Activated T-helper 1 cell treated with Interleukin-2 at 50 U/mL for 16 hours (primary cell): ENCODE measurements at places on chromosomes 13 and 19.

- no peak for DNase-seq
These were observed 371.6 kb upstream of the OBI1 start for GRCh38 chr13:79030513-79030912.

DNA sequence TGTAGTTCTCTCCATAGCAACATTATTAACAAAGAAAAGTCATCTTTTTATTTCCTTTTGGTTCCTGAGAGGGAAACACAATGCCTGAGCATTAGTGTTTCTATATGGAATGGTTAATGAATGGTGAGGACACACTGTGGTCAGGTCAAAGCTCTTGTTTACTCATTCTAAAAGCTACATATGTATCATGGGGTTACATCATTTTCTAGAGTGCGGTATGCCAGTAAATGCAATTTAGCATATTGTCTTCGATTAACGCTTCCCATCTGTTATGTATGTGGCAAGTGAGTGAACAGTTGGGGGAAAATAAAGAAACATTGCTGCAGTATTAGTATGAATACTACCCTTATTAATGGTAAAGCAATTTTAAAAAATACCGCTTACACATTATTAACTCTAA lies 1152.2 kb upstream of the SPRY2 start:
- DNase-seq: no peak

DNA sequence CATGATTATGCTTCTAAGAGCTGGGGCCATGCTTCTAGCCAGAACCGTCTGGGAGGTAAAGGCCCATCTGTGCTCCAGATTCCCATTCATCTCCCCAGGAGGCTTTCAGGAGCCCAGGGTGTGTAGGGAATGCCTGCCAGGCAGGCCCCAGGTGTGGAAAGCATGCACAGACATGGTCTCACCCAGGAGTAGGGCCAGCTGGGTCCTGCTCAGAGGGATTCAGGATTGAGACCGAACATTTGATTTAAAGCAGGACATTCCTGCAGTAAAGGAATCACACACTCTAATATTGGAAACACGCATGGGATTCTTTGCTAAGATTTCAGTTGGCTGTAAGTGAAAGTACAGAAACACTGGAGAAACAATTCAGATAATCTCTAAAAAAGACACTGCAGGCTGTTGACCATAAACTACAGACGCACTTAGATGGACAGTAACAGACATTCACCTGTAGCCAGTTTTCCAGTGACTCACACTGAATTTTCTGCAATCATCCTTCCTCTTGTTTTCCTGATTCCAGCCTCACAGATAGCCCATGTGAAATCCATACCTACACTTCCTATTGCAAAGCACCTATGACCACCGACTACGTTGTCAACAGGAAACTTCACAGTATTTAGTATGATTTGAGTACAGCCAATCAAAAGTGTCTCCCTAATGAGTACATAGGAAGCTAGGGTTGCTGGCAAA lies 257.8 kb downstream of the TBC1D4 start:
- DNase-seq: no peak

- DNase-seq: no peak
These were observed 103.1 kb downstream of the ITGBL1 start for GRCh38 chr13:101555610-101556009.

- no peak for DNase-seq
These were observed 12.2 kb downstream of the MED26 start for GRCh38 chr19:16615808-16616207.

- DNase-seq: no peak
These were observed 29.3 kb downstream of the GSX1 start for GRCh38 chr13:27821566-27821965.

GRCh38 chr13:76754414-76754813 lies 131.8 kb downstream of the KCTD12 start:
- DNase-seq: no peak

DNA sequence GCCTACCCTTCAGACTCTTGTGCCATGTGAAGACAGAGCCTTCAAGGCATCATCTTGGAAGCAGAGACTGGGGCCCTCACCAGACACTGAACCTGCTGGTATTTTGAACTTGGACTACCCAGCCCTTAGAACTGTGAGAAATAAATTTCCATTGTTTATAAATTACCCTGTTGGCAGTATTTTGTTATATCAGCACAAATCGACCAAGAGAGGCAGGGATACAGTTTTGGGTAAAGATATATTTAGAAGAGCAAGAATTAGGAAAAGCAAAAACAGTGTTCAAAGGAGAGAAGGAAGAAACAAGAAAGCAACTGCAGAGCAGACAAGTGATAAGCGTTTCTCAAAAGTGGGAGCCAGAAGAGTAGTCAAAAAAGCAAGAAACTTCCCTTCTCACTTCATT lies 600.8 kb downstream of the DCT start:
- DNase-seq: no peak

GRCh38 chr19:48060381-48060780 lies 16.5 kb upstream of the CABP5 start:
- DNase-seq: no peak

GRCh38 chr19:18833849-18834643 lies 2.3 kb downstream of the UPF1 start:
- no peak for DNase-seq

DNA sequence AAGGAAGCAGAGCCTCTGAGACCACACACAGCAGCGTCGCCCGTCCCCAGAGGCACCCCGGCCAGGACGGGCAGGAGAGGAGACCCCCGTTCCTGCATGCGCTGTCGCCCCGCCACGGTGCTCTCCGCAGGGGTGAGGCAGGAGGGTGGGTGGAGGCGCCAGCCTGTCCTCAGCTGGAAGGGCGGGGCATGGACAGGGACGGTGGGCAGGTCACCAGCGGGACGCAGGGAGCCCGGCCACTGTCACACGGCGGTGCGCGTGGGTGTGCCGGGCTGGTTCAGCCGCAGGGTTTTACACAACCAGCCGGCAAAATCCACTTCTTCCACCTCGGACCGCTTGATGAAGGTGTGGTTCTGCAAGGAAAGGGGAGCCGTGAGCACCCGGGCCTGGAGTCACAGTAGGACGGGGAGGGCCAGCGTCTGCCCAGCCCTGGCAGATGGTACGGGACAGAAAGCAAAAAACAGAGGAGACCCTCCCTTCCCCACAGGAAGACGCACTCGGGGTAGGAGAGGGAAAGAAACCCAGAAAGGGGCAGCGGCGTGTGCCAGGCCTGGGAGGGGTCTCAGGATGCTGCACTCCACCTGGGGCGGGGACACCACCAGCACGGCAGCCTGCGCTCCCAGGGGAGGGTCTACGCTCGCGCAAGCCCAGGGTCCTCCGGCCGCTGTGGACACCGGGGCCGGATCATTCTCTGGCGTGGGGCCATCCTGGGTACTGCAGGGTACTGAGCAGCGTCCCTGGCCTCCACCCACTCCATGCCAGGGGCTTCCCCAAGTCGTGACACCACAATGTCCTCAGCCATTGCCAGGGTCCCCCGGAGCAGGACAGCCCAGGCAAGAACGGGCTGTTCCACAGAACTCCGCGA lies 23.9 kb upstream of the ZBTB7A start:
- no peak for DNase-seq

GRCh38 chr13:64417581-64417980 lies 2812.6 kb downstream of the PCDH9 start:
- DNase-seq: no peak

DNA sequence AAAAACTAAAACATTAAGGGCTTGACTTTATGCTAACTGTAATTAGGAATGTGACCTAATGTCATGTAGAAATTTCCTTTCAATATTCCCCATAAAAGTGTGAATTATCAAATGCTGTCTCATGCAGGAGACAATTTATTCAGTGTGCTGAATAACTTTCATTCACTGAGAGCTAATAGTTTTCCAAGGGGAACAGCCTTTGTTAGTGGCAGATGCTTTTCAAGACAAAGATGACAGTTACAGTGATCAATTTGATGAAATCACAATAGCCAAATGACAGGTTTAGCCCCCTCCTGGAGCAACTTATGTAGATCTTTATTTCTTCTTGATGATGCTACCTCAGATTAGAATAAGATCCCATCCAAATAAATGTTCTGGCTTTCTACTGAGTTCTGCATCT lies 275.5 kb downstream of the ITGBL1 start:
- DNase-seq: no peak

DNA sequence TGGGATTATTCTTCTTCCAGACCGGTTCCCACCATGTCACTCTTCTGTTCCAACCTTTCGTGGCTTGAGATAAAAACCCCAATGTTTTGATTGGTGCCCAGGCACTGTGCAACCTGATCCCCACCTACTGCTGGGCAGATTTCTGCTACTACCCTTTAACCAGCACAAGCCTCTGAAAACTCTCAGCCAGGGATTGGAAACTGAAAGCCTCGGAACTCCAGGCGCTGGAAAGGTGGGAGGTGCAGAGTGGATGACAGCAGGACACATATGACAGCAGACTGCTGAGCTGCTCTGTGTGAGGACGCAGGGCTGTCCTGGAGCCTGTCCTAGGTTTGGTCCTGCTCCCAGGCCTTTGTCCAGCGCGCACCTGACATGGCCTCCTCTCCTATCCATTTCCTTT lies 68.5 kb upstream of the GTF3A start:
- DNase-seq: no peak

DNA sequence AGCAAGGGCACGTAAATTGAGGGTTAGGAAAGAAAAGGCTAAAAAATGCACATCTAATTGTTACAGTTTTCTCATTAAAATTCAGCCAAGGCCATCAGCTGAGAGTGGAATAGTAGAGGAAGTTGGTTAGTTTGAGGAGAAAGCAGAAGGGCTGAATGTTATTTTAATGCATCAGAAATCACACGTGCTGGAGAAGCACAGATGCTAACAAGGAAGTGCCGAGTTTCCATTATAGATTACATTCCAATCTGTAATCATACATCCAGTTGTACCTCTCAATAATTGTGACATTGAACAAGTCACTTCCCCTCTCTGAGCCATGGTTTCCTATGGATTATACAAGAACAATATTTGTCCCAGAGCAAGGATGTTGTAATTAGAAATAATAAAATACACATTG lies 25.1 kb downstream of the FPR3 start:
- DNase-seq: no peak

- no peak for DNase-seq
These were observed at the start of gene OLFM4 for GRCh38 chr13:53028637-53029203. TSS of gene OLFM4 (plus strand) at chr13:53028813. CDS start at chr13:53028837, 24 bp downstream.

GRCh38 chr19:4140237-4140711 lies 13.2 kb upstream of the CREB3L3 start:
- DNase-seq: no peak

GRCh38 chr19:11465600-11465999 lies 15.2 kb downstream of the ELAVL3 start:
- DNase-seq: no peak

GRCh38 chr19:35354898-35355297 lies 3.4 kb upstream of the FFAR3 start:
- no peak for DNase-seq

DNA sequence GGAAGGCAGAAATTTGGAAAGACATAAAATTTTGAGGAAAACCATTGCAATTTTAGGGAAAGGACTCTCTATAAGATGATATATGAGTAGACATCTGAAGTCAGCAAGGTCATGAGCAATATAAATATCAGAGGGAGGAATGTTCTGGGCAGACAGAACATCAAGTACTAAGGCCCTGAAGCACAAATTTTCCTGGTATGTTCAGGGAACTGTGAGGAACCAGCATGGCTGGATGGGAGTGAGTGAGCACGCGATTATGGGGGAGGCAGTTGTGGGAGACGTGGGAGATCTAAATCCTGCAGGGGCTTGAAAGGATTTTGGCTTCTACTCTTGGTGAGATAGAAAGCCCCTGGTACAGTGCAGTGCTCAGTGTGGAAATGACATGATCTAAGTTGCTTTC lies 112.0 kb downstream of the TBC1D4 start:
- DNase-seq: no peak

GRCh38 chr13:99278200-99278599 lies 20.0 kb upstream of the GPR18 start:
- DNase-seq: no peak

- DNase-seq: no peak
These were observed 872.0 kb upstream of the GPC6 start for GRCh38 chr13:92354583-92354982.

DNA sequence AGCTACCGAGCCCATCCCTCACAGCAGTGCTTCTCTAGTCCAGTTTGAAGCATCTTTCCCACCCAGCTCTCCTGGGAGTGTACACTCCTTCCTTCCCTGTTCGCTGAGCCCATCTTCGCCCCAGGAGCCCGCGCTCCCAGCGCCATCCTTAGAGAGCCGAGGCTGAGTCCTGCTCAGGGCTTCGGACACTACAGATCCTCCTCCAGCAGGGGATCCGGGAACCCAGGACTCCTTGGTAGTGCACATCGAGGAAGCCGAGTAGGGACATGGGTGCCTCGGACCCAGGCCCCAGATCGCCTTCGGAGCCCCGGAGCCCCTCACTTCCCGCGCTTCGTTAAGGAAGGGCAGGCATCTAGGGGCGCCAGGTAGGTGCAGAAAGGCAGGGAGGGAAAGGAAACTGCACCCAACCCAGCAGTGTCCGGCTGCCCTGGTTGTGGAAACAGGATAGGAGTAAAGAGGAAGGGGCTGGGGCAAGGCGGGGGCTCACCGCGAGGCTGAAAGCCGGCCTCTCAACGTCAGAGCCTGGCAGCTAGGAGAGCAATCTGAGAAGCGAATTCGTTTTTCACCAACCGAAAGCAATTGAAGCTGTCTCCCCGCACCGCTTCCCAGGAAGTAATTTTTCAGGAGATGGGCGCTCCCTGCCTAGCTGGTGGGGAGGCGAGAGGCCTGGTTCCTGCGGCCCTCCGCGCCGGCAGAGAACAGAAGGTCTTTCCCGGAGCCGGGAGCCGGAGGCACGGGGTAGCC lies 1.0 kb downstream of the PDX1 start:
- no peak for DNase-seq

DNA sequence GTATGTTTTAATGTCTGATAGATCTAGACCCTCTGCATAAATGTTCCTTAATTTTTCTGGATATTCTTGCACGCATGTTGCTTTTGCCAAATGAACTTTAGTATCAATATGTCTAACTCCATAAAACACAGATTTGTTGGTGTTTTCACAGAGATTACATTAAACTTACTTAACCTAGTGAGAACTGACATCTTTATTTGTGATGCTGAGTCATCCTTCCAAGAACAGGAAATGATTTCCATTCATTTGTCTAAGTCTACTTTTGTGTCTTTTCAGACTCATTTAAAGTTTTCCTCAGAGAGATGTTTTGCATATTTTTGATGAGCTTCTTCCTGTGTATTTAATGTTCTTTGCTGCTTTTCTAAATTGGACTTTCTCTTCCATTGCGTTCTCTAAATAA lies 184.0 kb downstream of the SLC7A1 start:
- DNase-seq: no peak

- DNase-seq: no peak
These were observed 5.9 kb upstream of the CACNG7 start for GRCh38 chr19:53903055-53903680.

DNA sequence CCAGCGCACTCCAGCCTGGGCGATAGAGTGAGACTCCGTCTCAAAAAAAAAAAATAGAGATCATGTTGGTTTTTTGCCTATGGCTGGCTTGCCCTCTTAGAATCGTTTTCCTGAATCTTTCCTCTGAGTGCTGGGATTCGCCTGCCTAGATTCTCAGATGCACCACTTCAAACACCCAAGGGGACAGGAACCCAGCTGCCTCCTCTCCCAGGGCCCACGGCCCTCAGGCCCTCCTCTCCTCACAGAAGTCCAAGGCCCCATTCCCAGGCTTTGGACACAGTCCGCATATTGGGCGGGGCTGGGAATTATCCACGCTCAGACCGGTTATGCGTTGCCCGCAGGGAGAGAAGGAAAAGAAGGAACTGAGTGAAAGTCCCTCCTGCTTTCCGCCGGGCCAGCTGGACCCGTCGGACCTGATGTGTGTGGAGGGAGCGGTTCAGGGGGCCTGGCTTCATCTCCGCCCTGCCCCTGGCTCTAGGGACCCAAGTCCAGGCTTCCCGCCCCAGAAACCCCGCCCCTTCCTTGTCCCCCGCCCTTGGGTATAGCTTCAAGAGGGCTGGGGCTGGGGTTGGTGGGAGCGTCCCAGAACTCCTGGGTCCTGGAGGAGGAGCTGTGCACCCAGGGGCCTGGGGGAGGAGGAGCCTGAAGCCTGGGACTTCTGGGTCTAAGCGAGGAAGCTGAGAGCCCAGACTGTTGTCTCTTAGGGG lies 5.8 kb downstream of the PPFIA3 start:
- DNase-seq: no peak
